ENCODE measurements at places on chromosomes 2 and 18. TPM values are rescaled to one million over a fixed set of nuclear protein-coding genes. Genes with fewer than 3 reads are reported as not detected.

Gene UGT1A6
- total RNA-seq: not detected

Gene KIF3C
- 2.0 TPM for total RNA-seq

Gene MOCOS
- total RNA-seq: 0.33 TPM

Gene RAB6C
- total RNA-seq: 0.16 TPM

Gene KRTCAP3
- total RNA-seq: 0.63 TPM

Gene FEV
- not detected for total RNA-seq

Gene C2orf80
- not detected for total RNA-seq

Gene CFLAR
- total RNA-seq: 238 TPM

Gene C2orf74
- total RNA-seq: 33.7 TPM

- no peak overlapping the region for H3K4me3 ChIP-seq
- no peaks in the 10 kb centered on the region for H3K36me3 ChIP-seq
- H3K27me3 ChIP-seq: peaks cover 89% of the 10 kb centered on the region
- no peaks in the 10 kb centered on the region for H3K4me1 ChIP-seq
- H3K27ac ChIP-seq: no peak overlapping the region
Measured at GRCh38 chr2:161436411-161436810, 20.3 kb downstream of the TBR1 start.

- H3K4me1 ChIP-seq: no peaks in the 10 kb centered on the region
- H3K4me3 ChIP-seq: no peak overlapping the region
- no peak for DNase-seq
- no peaks in the 10 kb centered on the region for H3K36me3 ChIP-seq
- H3K27ac ChIP-seq: no peak overlapping the region
Measured at GRCh38 chr2:3944071-3944470, 240.7 kb downstream of the DCDC2C start.

DNA sequence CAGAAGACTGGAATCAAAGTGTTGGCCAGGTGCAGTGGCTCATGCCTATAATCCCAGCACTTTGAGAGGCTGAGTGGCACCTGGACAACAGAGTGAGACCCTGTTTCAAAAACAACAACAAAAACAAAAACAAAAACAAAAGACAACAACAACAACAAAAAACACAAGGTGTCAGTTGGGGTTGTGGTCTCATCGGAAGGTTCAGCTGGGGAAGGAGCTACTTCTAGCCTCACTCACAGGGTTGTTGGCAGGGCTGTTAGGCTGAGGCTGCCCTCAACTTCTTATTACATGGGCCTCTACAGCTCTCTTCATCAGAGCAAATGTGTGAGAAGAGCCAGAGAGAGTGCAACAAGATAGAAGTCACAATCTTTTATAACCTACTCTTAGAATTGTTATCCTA lies 34.6 kb upstream of the CAB39 start:
- H3K36me3 ChIP-seq: no peaks in the 10 kb centered on the region
- DNase-seq: no peak
- no peak overlapping the region for H3K27ac ChIP-seq
- no peaks in the 10 kb centered on the region for H3K27me3 ChIP-seq
- no peak overlapping the region for H3K4me3 ChIP-seq

GRCh38 chr2:238069021-238069709 lies 8.4 kb downstream of the SCLY start:
- H3K27ac ChIP-seq: no peak overlapping the region
- DNase-seq: no peak
- H3K36me3 ChIP-seq: peaks cover 83% of the 10 kb centered on the region

DNA sequence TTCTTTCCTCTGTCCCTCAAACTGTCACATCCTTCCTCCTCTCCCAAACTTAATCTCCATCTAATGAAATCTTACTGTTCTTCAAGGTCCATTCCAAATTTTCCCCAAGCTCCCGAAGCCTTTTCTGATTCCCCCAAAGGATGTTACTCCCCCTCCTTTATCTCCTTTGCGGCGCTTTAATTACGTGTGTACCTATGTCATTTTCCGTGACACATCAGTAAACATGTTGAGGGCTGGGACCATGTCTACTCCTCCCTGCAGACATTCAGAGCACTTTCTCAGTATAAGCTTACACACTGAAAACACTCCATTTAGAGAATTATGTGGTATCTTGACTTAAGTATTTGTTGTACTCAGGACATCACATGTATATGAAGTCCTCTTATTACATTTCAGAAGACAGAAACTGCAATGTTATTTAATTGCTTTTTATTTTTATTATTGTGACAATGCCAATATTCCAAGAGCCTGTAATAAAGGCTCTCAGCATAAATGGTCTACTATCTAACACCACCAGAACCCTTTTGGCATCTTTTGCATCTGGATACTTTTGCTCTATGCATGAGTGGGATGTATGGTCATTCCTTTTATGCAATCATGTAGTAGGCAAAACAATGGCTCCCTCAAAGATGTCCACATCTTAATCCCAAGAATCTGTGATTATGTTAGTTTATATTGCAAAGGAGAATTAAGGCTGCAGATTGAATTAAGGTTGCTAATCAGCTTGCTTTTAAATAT lies 1.8 kb downstream of the NMI start:
- no peak for DNase-seq
- peak overlapping the region; percentile 95 for H3K27ac ChIP-seq
- H3K27me3 ChIP-seq: peaks cover 4% of the 10 kb centered on the region
- H3K36me3 ChIP-seq: no peaks in the 10 kb centered on the region
- H3K4me3 ChIP-seq: peak overlapping the region; percentile 83
- peaks cover 33% of the 10 kb centered on the region for H3K4me1 ChIP-seq

GRCh38 chr2:228628682-228629081 lies 447.2 kb upstream of the SPHKAP start:
- no peaks in the 10 kb centered on the region for H3K4me1 ChIP-seq
- no peak overlapping the region for H3K4me3 ChIP-seq
- H3K36me3 ChIP-seq: no peaks in the 10 kb centered on the region
- no peak for DNase-seq
- H3K27ac ChIP-seq: no peak overlapping the region
- no peaks in the 10 kb centered on the region for H3K27me3 ChIP-seq

GRCh38 chr2:121969166-121969565 lies 213.7 kb downstream of the TSN start:
- DNase-seq: peak; percentile 30
- peak overlapping the region; percentile 88 for H3K27ac ChIP-seq
- H3K36me3 ChIP-seq: no peaks in the 10 kb centered on the region
- H3K27me3 ChIP-seq: peaks cover 33% of the 10 kb centered on the region

GRCh38 chr2:68452158-68452900 lies 14.8 kb downstream of the FBXO48 start:
- H3K4me1 ChIP-seq: no peaks in the 10 kb centered on the region
- no peak overlapping the region for H3K27ac ChIP-seq
- no peaks in the 10 kb centered on the region for H3K36me3 ChIP-seq
- no peaks in the 10 kb centered on the region for H3K27me3 ChIP-seq

DNA sequence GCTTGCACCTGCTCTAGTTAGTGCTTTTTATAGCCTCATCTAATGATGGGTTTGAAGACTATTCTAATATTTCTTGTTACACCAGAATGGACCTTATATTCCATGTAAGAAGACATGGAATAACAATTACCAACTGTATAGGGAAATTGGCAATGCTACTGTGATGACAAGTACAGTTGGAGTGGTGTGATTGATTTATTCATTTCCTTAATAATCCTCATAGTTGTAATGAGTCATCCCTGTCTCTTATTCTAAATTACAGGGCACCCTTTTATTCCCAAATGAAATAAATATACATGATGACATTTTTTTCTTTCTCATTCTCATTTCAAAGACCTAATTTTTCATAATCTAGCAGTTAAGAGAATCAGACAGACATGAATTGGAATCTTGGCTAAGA lies 18.3 kb upstream of the TLK1 start:
- no peaks in the 10 kb centered on the region for H3K36me3 ChIP-seq
- peaks cover 10% of the 10 kb centered on the region for H3K27me3 ChIP-seq
- no peak for DNase-seq

DNA sequence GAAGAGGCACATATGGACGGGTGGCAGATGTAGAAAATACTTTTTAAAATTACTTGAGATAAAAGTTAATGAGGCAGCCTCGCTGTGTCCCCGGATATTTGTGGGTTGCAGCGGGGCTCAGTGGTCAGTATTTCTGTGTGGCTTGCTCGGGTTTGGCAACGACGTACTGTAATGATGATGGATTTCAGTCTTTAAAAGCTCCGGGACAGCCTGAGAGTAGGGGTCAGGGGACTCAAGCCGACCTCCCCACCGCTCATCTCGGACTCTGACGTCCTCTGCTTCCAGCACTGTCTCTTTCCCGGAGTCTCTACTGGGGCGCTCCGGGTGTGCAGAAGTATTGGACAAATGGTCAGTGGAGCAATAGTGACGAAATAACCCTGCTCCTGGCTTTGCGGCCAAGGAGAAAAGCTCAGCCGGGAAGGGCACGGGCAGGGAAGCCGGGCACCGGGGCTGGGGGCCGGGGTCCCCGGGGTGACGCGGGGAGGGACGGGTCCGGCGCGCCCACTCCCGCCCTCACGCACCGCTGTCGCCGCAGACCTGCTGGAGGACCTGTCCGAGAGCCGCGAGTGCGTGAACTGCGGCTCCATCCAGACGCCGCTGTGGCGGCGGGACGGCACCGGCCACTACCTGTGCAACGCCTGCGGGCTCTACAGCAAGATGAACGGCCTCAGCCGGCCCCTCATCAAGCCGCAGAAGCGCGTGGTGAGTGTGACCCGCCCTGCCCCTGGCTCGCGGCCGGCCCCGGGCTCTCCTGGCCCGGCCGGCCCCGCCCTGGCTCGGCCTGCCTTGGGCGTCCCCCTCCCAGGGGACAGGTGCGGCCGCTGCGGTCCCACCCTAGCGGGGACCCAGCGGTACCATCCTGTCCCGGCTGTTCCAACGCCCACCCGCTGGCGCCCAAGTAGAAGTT lies 7.3 kb downstream of the GATA6 start:
- H3K4me3 ChIP-seq: peak overlapping the region; percentile 99
- DNase-seq: peak; percentile 28
- H3K27me3 ChIP-seq: no peaks in the 10 kb centered on the region
- H3K4me1 ChIP-seq: peaks cover 79% of the 10 kb centered on the region
- peaks cover 42% of the 10 kb centered on the region for H3K36me3 ChIP-seq

DNA sequence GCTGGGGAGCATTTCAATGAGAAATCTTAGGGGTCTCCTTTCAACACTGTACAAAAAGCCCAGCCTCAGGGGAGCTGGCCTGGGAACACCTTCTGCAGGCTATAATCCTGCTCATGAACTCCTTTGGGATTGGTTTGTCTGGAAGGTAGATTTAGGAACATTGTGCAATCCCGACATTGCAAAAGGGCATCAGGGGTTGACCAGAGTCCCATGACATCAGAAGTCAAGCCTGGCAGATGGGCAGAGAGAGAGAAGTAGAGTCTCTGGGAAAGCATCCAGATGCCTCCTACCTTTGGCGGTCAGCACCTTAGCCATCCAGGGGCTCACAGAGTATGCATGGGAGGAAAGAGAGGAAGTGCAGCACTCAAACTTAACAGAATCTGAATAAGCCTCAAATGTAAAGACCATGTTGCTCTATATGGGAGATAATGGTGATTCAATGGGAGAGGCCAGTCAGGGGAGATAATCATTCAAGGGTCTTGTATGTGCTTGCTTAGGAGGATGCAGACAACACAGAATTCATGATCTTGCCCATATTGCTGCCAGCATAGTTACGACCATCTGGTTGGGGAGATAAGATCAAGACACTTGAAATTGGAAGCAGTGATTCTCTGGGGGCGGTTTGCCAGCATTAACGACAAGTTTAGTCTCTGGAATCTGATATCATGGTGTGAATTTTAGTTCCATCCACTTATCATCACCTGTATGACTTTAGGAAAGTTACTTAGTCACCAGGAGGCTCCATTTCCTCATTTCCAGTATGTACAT lies 58.3 kb upstream of the UPP2 start:
- peaks cover 34% of the 10 kb centered on the region for H3K4me1 ChIP-seq
- H3K27ac ChIP-seq: peak overlapping the region; percentile 74
- no peaks in the 10 kb centered on the region for H3K27me3 ChIP-seq
- no peak for DNase-seq
- H3K4me3 ChIP-seq: no peak overlapping the region
- no peaks in the 10 kb centered on the region for H3K36me3 ChIP-seq

GRCh38 chr2:46200100-46200690 lies 97.0 kb upstream of the EPAS1 start:
- peaks cover 52% of the 10 kb centered on the region for H3K4me1 ChIP-seq
- no peak overlapping the region for H3K4me3 ChIP-seq
- no peaks in the 10 kb centered on the region for H3K36me3 ChIP-seq
- H3K27ac ChIP-seq: peak overlapping the region; percentile 81
- H3K27me3 ChIP-seq: no peaks in the 10 kb centered on the region

GRCh38 chr2:58571181-58571852 lies 330.2 kb upstream of the FANCL start:
- H3K4me3 ChIP-seq: no peak overlapping the region
- H3K27me3 ChIP-seq: no peaks in the 10 kb centered on the region
- no peak for DNase-seq

DNA sequence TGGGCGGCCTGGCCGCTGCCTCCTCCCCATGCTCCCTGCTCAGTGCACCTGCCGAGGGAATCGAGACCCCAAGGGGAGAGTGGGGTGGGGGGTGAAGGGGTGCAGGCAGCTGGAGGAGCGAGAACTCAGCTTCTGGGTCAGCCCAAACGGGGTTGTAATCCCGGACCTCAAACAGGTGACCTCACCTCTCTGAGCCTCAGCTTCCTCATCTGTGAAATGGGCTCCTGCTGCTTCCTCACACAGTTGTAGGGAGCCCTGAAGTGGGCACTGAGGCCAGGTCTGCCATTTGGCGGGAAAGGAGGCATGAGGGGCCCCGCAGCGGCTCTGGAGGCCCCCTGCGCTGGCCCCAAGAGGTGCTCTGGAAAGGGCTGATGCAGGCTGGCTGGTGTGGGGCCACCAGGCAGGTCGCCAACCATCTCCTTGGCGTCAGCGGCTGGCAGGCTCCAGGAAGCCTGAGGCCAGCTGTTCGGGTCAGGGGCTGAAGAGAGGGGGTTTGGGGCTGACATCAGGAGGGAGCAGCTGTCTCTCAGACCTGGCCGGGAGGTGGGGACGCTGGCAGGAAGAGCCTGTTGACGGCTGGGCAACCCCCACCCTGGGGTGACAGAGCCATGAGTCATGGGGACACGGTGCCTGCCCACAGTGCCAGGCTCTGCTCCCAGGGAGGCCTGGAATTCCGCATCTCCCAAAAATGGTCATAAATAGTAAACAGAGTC lies 4.9 kb downstream of the KLHL30 start:
- peaks cover 53% of the 10 kb centered on the region for H3K4me1 ChIP-seq
- peak overlapping the region; percentile 67 for H3K27ac ChIP-seq
- H3K27me3 ChIP-seq: peaks cover 7% of the 10 kb centered on the region

DNA sequence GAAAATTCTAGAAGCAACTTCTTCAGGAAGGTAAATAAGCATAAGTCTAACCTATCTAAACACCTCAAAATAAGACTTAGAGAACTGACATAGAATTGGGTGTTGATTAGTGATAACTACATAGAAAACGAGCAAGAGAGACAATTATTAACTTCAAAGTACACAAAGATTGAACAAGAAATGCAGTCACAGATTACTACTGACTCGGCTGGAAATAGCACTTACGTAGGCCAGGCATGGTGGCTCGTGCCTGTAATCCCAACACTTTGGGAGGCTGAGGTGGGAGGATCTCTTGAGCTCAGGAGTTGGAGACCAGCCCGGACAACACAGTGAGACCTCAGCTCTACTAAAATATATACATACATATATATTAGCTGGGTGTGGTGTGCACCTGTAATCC lies 95.3 kb downstream of the NOL10 start:
- no peaks in the 10 kb centered on the region for H3K27me3 ChIP-seq
- DNase-seq: no peak
- peaks cover 47% of the 10 kb centered on the region for H3K36me3 ChIP-seq
- H3K4me1 ChIP-seq: peaks cover 12% of the 10 kb centered on the region
- no peak overlapping the region for H3K4me3 ChIP-seq
- H3K27ac ChIP-seq: no peak overlapping the region

All from left ventricle myocardium inferior (tissue), 1 donor.